T-helper 22 cell (primary cell): ENCODE measurements at places on chromosomes 5 and 9.

GRCh38 chr9:16532272-16532671, 338.2 kb downstream of the BNC2 start:
- no peak for DNase-seq

DNA sequence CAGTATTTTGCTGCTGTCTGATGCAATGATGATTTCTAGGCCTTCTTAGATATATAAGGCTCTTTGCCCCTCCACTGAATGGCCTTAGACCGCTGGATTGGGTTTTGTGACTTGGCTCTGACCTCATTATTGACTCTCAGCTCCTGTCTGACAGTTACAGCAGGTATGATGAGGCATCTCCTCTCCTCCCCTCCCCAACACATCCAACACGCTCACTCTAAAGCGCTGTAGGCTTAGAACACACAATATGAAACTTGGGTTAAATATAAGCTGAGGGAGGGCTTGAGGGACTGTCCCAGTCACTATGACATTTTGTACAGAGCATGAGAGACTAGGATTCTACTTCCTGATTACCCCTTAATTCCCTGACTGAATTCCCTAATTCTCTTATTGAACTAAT, 18.8 kb upstream of the CER1 start:
- DNase-seq, result no peak

DNA sequence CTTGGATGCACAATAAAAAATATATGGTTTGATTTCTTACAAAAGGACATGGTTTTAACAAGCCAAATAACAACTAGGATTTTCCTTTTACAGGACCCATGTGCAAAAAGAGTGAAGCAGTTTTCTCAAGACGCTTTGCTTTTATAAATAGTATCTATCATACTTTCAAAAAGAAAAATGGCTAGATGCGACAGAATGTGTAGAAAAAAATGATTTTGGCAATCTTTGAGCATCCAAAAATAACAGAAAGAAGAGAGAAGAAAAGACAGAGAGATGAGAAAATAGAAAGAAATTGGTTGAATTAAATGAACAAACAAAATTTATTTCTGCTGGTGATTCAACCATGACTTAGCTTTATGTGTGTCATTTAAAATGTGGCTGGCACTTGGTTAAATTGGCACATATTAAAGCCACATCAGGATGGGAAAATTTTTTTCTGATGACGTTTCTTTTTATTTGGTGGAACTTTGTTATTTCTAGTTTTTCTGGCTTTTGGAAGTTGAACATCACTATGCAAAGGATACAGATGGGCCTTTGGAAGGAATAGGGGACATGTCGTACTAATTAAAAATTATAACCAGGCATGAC, 35.6 kb upstream of the NREP start:
- DNase-seq, result no peak

GRCh38 chr9:116080561-116080960, 73.0 kb upstream of the PAPPA start:
- no peak for DNase-seq

GRCh38 chr5:38022631-38023030, 182.8 kb upstream of the GDNF start:
- no peak for DNase-seq

DNA sequence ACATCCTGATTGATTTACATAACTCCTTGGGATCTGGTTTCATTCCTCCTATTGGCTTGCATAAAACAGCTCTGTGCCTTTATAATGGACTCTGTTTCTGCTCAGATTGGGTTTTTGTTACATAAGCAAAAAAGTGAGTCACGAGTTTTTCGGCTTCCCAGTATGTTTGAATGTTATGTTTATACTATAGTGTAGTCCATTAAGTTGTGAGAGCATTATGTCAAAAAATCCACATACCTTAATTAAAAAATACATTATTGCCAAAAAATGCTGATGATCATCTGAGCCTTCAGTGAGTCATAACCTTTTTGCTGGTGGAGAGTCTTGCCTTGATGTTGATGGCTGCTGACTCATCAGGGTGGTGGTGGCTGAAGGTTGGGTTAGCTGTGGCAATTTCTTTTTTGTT, 144.6 kb downstream of the CCDC171 start:
- DNase-seq, result no peak

DNA sequence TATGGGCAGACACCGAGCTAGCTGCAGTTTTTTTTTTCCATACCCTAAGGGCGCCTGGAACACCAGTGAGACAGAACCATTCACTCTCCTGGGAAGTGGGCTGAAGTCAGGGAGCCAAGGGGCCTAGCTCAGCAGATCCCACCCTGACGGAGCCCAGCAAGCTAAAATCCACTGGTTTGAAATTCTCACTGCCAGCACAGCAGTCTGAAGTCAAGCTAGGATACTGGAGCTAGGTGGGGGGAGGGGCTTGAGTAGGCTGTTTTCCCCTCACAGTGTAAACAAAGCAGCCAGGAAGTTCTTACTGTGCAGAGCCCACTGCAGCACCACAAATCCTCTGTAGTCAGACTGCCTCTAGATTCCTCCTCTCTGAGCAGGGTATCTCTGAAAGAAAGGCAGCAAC, 151.7 kb upstream of the HCN1 start:
- DNase-seq, result no peak

DNA sequence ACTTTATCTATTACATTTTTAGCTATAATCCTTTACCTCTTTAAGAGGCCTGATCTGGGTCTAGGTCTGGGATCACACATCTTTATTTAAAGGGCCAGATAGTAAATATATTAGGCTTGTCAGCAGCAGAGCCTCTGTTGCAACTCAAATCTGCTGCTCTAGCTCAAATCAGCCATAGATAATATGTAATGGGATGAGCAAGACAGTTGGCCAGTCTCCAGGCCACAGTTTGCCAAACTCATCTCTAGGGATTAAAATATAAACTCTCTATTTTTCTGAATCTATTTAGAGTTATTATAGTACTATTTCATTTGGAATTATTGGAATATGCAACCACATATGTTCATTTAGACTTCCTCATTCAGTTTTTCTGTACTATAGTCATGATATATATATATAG, 115.9 kb upstream of the MINAR2 start:
- DNase-seq, result no peak

- DNase-seq, result no peak
Measured at GRCh38 chr9:99210572-99210971, 11.2 kb downstream of the ALG2 start.

DNA sequence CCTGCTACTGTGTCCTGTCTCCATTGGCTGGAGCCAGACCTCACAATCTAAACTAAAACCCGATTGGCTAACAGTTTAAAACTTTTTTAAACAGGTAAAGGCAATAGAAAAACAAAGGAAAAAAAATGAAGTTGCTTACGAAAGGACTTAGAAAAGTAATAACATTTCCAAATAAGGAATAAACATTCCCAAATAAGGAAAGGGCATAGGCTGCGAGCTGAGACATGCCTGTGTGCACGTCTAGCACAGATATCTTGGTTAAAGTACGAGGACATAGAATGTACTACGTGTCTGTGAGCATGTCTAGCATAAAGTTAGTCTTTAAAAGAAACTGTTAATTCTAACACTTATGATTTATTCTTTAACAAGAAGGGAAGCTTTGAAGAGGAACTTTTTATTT, 15.3 kb upstream of the FAM120A start:
- DNase-seq, result no peak

DNA sequence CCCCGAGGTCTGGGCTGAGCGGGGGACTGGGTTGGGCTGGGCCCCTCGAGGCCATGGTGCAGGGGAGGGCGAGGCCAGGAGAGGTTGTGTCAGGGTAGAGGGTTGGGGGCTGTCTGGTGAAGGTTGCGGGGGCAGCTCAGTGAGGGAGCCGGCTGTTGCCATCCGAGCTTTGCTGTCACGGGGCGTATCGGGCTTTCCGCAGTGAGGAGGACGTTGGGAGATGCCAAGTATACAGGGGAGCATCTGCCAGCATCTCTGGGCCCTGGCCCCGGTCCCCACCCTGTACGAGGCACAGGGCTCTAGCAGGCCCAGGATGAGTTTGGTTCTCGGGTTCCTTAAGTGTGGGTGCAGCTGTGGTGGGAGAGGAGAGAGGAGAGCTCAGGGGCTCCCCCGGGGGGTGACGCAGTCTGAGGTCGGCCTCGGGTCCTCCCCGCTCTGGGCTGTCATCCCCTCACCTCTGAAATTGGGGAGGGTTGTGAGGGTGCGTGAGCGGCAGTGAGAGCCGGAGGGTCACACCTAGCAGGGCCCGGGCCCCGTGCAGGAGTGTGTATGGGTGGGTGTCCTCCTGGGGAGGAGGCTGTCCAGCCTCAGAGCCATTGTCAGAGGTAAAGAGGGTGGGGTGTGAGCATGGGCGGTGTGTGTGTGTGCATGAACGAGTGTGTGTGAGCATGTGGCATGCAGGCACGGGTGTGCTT, 87.3 kb downstream of the COL5A1 start:
- DNase-seq, result no peak

GRCh38 chr5:79074641-79075040, 5.1 kb downstream of the BHMT2 start:
- DNase-seq, result no peak

DNA sequence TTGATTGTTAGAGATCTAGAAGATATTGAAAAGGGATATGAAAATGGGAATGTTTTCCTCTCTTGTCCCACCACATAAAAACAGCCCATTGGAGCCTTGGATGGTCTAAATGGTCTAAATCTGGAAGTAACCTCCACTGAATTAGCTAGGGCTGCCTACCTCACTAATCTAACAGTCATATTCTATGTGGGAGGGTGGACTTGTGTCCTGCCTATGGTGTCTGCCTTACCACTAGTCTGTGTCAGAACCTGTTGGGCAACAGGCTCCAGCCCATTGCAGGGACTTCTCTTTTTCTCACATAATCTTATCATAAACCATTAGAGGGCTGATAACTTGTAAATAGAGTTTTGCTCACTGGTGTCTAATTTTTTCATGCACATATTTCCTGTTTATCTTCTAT, 548.8 kb upstream of the CDH18 start:
- DNase-seq, result no peak

GRCh38 chr9:11182001-11182400, 569.2 kb upstream of the PTPRD start:
- DNase-seq, result no peak

DNA sequence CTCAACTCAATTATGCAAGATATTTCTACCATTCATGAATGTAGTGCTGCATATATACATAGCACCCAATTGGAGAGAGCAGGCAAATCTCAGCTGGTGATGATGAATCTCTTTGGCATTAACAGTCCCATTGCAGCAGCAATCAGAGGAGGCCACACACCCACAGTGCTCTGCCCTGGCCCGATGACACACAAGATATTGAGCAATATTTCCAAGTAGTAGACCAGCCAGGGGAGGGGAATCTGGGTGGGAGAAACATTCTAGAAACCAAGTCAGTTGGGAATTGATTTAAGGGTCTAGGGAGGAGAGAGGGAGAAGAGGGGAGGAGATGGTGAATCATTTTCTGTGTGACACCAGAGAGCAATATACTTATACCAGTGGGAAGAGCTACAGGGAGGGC, 14.9 kb upstream of the C5orf63 start:
- no peak for DNase-seq

DNA sequence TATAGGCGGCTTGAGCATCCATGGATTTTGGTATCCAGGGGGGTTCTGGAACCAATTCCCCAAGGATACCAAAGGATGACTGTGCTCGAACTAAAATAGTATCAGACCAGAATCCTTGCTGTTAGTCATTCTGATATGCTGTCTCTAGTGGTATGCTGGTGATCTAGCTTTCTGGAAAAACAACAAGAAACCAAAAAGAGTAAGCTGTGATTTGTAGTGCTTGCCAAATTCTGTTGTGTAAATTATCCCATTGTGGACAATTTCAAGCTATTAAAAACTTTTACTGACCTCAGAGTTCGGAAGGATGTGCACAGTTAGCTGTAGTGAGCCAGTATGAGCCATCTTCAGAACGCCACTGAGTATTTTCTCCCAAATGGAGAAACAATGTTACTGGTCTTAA, 99.0 kb upstream of the FBN2 start:
- no peak for DNase-seq

GRCh38 chr5:67095346-67096171, 101.0 kb downstream of the CD180 start:
- no peak for DNase-seq

DNA sequence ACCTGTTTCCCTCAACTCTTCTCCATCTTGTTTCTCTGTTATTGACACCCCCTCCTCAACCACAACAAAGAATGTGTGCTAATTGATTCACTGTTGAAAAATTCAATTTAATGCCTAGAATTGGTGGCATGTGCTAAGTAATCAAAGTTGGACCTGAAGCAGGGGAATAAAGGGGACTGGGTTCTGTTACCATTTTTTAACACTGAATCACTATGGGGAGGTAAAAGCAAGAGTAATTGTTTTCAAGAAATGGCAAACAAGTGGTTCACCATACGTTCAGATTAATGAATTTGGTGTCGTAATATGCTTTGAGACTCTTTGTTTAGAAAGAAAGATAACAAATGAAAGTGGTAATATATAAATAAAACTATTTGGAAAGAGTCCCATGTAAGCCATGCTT, 17.0 kb upstream of the SSBP2 start:
- DNase-seq, result no peak

DNA sequence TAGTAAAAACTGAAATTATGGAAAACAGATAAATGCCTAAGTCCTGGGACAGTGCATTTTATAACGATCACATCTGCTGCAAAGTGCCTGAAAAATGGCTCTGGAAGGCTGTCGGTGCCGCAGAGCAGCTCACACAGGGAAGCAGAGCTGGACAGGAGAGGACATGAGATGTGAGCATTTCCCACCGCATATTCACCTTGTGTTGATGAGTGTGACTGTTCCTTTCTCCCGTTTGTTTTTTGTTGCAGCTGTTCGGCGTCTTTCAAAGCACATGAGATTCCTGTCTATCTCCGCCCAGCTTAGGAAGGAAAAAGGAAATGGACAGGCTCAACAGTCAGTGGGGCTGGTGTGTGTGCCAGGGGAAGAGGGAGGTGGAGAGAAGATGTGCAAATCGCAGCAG, 164.9 kb upstream of the SEMA6A start:
- DNase-seq, result no peak

GRCh38 chr5:55037890-55038289, 13.8 kb downstream of the GZMK start:
- DNase-seq, result no peak

DNA sequence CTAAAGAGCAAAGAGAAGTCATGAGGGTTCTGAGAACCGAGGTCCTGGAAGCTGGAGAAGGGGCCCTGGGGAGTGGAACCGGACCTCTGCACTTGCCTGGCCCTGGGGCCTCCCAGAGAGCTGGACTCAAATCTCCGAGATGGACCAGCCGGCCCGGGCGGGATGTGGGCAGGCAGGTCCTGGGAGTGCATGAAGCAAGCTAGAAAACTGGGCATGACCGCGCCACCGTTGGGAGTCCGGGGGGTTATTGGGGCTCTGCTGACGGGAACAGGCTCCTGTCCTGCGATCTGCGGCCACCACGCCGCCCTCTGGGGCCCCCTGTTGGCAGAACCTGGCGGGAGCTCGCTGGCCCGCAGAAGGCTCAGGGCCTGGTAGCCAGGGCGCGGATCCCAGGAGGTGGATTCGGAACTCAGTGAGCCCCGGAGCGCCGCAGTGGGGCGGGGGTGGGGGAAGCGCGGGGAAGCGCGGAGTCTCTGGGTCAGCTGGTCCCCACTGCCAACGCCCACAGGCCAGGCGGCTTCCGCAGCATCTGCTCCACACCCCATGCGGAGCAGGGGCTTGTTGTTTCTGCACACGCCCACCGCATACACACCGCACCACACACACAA, 150.6 kb downstream of the ERCC6L2 start:
- DNase-seq, result no peak

GRCh38 chr5:40733434-40733833, 22.3 kb downstream of the TTC33 start:
- no peak for DNase-seq
